ENCODE measurements at places on chromosomes 11 and 22.

- DNase-seq = no peak
Observed at GRCh38 chr11:94735907-94736306, 32.2 kb upstream of the AMOTL1 start.

GRCh38 chr11:29562183-29562582, 454.6 kb downstream of the KCNA4 start:
- DNase-seq = no peak

DNA sequence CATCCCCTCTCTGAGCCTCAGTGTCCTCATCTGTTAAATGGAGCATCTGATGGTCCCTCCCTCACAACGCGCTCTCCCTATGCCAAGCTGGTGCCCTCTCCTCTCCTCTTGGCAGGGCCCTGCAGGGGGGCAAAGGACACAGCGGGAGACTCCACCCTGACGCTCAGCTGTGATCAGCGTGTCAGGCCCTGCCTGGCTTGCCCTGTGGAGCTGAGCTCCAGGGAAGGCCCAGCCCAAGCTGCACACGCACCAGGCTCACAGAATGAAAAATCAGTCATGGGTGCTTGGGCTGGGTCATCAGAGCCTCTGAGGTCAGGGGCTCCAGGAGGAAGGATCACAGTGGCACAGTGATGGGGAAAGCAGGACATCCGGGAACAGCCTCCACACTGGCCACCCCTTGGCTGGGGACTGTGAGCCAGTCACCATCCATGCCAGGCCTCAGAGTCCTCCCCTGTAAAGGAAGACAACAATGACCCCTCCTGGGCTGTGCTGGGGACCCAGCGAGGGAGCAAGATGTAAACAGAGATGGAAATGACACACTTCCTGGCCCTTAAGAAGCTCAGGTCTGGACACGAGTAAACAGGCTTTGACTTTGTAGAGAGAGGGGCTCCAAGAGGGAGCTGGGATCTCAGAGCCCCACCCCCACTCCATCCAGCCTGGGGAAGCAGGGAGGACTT, 36.6 kb downstream of the RPL3 start:
- no peak for DNase-seq

- peak; percentile 33 for DNase-seq
Observed at GRCh38 chr11:66388780-66389386, 17.3 kb upstream of the SLC29A2 start.

DNA sequence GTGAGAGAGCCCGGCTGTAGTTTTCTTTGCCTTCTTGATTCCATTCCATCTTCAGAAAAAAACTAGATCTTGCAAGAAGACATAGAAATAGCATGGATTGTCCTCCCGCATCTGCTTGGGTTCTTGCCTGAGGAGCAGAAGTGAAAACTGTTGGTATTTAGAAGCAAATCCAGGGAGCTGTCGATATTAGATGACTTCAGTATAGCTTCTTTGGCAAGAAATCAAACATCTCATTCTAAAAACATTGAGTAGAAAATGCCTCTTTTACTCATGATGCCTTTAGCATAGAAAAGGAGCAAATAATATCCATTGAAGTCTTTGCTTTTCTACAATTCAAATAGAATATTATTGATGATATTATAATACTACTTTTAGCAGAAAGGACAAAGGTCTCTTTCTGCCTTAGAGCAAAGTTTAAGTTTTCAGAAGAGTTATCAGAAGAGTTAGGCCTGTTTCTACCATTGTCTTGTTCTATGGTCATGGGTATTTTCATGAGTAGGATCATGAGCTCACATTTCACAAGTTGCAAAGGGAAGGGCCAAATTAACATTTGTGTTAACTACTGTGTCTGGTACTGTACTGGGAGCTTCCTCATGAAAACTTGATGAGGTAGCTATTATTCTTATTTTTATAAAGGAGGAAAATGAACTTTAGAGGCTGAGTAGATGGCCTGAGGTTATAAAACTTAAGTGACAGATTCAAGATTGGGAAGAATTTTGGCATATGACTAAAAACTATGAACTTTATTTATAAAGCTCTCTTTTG, 49.7 kb downstream of the EXT2 start:
- DNase-seq = no peak
